Mesangial cell (primary cell): ENCODE measurements at places on chromosomes 7 and 10. TPM values are rescaled to one million over a fixed set of nuclear protein-coding genes. Genes with fewer than 3 reads are reported as not detected.

Gene ITIH5
- total RNA-seq = 0.98 and 3.8 TPM in 2 replicates

Gene SPDYE1
- not detected in 2 replicates for total RNA-seq

Gene ACTL6B
- not detected in 2 replicates for total RNA-seq

Gene SP8
- not detected in 2 replicates for total RNA-seq

Gene MYL10
- total RNA-seq = not detected in 2 replicates
